ENCODE measurements at places on chromosomes 1 and 21.

DNA sequence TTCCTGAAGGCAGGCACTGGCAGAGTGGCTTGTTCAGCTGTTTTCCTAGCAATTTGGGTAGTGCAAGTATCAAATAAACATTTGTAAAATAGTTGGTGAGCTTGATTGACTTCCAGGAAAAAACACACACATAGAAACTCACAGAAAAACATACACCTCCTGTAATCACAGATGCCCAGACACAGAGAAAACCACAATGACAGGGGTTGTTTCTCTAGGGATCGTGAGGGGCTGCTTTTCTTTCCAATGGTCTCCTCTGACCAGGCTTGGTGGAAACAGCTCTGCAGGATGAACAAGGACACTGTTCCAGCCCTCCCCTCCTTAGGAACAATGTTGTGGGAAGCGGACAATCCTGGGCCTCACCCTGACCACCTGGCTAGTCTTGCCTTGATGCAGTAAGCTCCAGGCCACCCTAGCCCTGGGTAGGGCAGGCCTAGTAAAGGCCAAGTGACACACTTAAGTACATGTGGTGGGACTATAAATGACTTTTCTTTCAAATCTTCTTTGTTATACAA lies 142.5 kb upstream of the HMGB4 start:
- no peak for DNase-seq

DNA sequence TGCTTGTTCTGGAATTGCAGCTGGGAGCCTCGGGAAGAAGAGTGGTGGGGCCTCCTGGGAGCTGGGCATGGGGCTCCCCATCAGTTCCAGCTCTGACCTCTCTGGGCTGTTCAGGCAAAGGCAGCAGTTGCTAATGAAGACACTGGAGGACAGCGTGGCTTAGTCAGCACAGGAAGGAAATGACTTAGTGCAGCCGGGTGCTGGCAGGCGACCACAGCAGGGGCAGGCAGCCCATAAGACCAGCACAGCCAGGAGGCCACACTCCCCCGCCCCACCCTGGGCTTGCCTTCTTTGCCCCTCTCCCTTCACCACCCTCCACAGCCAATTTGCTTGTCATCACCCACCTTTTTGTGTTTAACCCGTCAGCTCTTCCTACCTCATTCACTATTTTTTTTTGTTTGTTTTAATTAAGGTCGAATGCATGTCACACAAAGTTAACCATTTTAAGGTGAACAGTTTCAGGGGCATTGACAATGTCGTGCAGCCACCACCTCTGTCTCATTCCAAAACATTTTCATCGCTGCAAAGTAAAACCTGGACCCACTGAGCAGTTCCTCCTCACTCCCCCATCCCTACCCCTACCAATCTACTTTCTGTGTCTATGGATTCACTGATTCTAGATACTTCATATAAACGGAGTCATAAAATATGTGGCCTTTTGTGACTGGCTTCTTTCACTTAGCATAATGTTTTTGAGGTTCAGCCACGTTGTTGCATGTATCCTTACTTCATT lies 10.9 kb downstream of the OLIG2 start:
- peak; percentile 17 for DNase-seq

- no peak for DNase-seq
Measured at GRCh38 chr21:25788677-25789076, 53.9 kb downstream of the GABPA start.

DNA sequence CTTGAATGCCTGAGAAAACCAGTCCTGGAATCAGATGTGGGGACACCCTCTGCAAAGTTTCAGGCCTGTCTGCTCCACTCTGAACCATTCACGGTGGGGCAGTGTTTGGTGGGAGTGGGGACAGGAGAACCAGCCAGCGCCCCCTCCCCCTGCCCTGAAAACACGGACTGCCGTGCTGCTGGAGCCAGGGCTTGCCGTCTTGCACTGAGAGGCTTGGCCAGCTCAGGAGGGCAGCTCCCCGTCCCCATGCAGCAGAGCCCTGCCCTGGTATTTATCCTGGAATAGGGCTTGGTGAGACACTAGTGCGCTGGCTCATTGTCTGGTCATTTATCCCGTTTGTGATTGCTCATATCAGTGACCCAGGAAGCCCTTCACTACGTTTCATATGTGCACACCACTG lies 3.9 kb downstream of the S100B start:
- DNase-seq = no peak

GRCh38 chr1:206808615-206809014 lies 36.3 kb upstream of the IL10 start:
- DNase-seq = peak; percentile 73
